Forelimb muscle (tissue), 1 donor: ENCODE measurements at places on chromosomes 3 and 15. TPM values are rescaled to one million over a fixed set of nuclear protein-coding genes. Genes with fewer than 3 reads are reported as not detected.

DNA sequence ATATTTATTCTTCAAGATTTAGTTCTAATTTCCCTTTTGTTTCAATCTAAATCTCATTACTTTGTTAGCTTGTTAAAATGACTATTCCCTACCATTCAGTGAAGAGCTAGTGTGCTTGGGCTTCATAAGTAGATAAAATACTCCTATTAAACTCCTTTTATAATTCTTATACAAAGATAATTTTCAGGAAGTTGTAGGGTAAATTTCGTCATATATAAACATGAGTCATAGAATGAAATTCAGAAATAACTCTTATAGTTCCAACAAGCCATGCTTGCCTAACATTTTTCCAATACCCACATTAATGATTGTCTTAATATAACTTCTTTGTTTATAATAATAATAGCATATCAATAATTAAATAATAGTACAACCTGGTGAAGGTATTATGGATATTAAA is 407.3 kb downstream of the NAALADL2 start:
- DNase-seq = no peak

DNA sequence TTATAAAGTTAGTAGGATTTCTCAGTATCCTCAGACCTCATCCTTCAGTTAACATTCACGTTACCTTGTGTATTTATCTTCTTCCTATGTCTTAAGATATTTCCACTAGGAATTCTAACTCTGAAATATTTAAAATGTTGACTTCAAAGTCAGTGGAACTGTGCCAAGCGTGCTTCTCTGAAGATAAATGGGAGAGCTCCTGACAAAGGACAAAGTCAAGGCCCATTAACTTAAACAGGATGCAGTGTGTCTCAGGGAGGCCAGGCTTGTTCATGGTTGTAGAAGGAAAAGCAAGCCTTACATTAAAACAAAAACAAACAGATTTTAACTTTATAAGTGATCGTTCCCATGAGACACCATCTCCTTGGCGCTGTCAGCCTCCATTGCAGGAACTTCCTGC is 41.5 kb downstream of the ABHD17C start:
- no peak for DNase-seq

Gene CHL1
- polyA plus RNA-seq = 2.2 TPM

Gene C3orf22
- not detected for polyA plus RNA-seq
